ENCODE measurements at places on chromosomes 4 and X.

DNA sequence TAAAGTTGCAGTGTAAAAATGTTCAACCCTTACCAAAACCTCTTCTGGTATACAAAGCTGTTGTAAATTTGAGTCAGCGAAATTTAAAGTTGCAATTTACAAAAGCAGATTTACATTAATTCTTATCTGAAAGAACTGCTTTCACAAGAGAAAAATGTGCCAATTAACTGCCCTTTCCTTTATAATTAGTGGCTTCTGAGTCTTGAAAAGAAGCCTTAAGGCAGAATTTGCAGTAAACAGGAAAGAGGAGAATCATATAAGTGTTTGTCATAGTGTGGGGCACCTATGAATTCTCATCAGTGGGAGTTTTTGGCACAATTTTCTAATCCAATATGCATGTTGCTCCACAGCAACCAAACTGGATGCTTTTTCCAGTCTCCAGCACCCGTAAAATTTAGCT, 125.3 kb upstream of the GABRG1 start:
- no peak for DNase-seq

DNA sequence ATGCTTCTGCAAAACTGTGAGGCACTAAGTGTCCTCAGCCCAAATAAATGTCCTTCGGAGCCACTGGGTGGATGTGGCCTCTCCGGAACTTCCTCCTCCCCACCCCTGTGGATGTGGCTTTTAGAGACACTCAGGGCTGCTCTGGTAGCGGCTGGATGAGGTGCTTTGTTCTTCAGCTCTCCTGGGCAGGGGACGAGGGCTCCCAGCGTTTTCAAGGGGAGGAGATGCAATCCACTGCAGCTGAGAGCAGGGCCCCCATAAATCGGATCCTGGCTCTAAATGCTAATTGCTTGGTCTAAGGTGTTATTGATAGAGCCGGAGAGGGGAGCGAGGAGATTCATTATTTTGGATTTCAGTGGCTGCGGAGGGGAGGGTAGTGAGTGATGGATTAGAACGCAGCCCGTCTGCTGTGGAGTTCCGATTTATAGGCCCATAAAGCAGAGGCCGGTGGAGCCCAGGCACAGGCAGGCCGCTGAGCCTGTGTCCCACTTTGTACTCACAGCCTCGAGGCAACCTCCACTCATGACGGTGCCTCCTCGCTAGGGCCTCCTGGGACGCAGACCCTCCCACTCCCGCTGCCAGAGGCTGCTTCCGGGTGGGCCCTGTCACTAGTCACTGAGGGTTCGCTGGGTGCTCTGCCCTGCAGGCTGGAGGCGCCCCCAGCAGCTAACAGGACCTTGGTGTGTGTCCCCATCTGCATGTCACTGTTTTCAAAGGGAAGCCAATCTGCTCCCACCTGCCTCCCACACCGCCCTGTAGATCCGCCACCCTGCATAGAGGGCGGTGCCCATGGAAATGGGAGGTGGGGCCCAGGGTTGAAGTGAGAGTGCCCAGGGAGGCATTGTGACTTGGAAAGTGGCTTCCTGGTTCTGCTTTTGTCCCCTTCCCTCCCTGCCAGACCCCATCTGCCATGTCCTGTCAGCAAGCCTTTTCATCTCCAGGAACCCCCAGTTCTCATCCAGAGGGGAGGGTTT, 135.4 kb upstream of the PSAPL1 start:
- no peak for DNase-seq

DNA sequence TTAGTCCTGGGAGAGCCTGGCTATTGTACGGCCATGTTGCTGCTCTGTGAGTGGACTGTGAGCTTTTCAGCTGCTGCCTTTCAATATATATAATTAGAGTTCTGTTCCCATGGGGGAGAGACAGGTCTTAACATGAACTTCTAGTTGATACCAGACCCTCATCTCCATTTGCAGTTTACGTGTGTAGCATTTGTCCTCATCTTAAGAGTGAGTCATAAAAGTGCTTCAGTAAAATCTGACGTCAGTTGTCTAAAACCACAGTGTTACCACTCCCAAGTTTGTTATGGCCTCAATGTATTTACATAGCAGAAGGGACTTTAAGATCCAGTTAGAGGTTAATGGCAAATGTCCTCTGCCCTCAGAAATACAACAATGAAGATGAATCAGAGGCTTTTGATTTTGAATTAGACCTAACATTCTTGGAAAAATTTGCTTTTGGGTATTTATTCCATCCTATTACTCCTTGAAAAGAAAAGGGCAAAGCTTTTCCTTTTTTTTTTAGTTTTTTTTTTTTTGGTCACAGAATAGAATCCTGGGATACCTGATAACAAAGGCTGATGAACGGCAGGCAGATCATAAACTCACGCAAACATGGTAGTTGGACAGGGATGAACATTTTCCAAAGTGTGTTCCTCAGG, 38.6 kb downstream of the PHOX2B start:
- DNase-seq = peak; percentile 37

DNA sequence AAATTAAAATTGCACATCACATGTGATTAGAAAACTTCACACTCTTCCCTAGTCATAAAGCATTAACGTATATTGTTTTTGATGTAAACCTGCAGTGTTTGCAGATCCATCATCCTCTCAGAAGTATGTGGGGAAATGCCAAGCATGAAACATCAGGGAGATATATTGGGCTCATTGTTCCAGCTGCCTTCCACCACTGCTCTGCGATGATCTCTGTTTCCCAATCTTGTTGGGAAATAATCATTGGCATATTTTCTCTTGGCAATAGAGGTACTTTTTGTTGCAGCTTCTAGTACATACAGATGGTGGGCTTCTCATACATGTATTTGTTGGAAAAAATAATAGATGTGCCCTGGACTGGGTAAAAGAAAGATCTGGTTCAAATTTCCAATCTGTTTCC, 466.3 kb upstream of the HS3ST1 start:
- DNase-seq = no peak

- DNase-seq = peak; percentile 31
Measured at GRCh38 chrX:15676886-15677285, 12.3 kb upstream of the CLTRN start.

- no peak for DNase-seq
Measured at GRCh38 chr4:153555730-153556434, 89.7 kb downstream of the TMEM131L start.

GRCh38 chr4:150949943-150950342, 65.1 kb downstream of the LRBA start:
- no peak for DNase-seq
